ENCODE measurements at places on chromosomes 5 and 9. TPM values are rescaled to one million over a fixed set of nuclear protein-coding genes. Genes with fewer than 3 reads are reported as not detected.
A peak's percentile ranks its signal among the peaks of the same experiment; 100 is the strongest.

- DNase-seq = no peak
Observed at GRCh38 chr5:140033037-140033760, 9.9 kb downstream of the NRG2 start.

DNA sequence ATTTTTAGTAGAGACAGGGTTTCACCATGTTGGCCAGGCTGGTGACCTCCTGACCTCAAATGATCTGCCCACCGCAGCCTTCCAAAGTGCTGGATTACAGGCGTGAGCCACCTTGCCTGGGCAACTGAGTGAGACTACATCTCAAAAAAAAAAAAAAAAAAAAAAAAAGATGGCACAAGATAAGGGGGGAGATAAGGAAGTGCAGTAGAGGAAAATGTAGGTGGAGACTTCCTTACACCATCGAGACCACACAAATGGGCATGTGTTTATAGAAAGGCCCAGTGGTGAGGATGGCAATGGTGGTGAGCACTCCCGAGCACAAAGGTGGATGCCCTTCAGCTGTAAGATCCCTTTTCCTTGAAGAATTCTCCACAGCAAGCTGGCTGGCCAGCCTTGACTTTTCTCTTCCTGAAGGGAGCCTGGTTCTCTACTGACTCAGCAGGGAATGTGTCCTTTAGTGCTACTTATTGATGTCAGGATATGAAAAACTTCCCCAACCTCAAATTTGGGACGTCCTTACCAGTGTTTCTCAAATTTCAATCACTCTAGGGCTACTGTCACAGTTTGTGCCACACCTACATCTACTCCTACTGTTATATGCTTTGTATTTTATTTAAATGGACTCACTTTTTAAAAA, 28.2 kb downstream of the ERGIC1 start:
- no peak for DNase-seq

GRCh38 chr9:68509689-68510088, 31.0 kb downstream of the TMEM252 start:
- no peak for DNase-seq

DNA sequence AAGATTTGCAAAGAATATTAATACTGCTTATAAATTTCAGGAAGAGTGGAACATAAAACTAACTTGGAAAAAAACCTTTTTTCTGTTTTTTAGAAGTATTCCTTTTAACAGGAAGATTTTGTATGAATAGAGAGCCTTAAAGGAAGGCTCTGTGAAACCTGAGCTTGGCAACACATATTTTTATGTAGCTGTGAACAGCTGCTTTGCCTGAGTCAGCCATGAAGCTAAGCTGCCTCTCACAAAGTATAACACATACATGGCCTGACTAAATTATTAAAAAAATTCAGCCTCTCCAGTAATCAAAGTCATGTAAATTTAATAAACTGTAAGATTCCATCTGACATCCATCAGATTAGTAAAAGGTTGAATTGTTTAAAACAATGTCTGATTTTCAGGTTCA, 547.5 kb downstream of the ELAVL2 start:
- no peak for DNase-seq

- no peak for DNase-seq
Observed at GRCh38 chr5:8341406-8341805, 472.5 kb downstream of the MTRR start.

- DNase-seq = no peak
Observed at GRCh38 chr5:180423133-180423532, 70.0 kb upstream of the GFPT2 start.

GRCh38 chr9:126420643-126421564, 94.3 kb downstream of the MVB12B start:
- no peak for DNase-seq

- no peak for DNase-seq
Observed at GRCh38 chr9:105309531-105309931, 65.1 kb downstream of the SLC44A1 start.

DNA sequence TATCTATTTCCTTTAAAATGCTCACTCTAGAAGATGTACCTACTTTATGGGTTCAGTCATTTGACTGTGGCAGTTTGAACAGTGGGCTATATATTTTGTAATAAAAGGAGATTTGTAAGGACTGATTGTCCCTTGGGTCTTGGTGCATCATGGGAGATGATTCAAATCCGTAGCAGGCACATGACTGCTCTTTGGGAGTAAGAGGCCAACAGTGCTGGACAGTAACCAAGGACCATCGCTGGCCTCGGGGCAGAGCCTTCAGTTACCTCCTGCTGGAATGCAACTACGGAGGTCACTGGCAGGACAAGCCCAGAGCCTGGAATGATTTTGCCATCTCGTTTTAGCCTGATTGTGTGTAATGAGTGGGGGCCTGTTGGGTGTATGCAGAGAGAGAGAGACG, 7.0 kb upstream of the MAMDC2 start:
- no peak for DNase-seq

DNA sequence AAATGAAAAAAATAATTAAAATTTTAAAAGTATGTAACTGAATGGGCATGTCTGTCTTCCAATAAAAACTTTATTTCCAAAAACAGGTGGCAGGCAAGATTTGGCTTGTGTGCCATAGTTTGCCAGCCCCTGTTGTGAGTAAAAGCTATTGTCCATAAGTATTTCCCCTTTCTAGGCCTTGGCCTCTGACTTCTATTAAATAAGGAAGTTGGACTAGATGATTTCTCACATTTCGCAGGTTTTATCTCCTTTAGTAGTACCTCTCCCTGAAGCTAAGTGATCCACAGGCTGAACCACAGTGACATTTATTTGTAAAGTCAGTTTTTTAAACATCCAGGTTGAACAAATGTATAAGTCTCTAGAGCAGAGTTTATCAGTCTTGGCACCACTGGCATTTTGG, 41.3 kb downstream of the RECK start:
- no peak for DNase-seq

DNA sequence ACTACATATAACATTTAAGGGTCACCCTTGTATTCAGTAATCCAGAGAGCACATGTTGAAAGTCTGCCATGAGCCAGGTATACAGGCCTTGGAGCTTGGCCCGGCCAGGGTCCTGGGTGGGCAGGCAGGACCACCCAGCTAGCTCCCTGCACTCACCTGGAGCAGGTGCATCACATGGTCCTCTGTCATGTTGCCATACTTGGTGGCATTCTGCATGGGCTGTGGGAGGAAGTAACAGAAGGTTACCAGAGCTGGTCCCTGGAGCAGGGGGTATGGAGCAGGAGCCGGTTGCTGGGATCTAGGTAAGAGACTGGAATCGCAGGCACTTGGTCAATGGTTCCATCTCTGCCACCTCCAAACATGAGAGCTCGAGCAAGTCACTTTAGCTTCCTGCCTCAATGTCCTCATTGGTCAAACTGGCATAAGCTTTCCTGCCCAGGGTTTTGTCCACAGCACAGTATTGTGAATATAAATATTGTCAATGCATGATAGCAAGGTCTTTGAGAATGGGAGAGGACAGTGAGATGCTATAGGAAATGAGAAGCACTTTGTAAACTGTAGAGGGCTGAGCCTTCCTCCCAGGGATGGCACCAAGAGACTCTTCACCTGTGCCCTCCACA, 6.5 kb downstream of the CD74 start:
- no peak for DNase-seq

DNA sequence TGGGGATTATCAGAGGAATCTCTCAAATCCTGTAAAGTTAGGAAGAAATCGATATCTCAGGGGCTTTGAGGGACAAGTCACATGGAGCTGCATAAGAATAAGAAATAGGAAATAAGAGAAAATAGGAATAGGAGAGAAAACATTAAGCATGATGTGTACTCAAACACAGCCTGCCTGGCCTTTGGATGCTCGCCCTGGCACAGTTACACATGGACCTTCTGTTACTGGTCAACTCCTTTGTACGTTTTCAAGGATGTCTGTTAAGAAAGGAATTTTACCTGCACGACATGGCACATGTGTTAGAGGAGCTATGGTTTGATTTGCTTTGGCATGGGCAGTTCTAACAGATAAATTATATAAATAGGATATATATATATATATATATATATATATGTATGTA, 321.2 kb downstream of the CDH12 start:
- no peak for DNase-seq

- DNase-seq = no peak
Observed at GRCh38 chr5:130135506-130135905, 231.2 kb downstream of the CHSY3 start.

DNA sequence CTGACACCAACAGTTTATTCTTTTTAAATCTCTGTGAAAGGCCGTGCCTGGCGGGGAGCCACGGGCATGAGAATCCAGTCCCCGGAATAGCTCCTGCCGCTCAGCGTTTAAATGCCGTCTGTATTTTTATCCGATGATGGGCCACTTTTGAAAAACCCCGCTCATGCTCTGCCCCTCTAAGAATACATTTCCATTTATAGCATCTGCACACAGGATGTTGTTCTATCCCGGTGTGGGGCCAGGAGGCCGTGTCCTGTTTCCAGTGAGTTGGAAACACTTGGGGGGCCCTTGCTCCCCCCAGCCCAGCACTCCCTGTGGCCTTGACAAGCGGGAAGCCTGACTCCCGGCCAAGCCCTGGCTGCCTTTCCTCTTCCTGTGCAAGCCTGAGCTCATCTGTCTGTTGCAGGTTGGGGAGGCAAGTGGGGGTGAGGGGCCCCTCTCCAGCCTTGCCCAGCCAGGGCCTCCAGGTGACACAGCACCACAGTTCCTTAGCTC, 39.0 kb downstream of the ERGIC1 start:
- no peak for DNase-seq

DNA sequence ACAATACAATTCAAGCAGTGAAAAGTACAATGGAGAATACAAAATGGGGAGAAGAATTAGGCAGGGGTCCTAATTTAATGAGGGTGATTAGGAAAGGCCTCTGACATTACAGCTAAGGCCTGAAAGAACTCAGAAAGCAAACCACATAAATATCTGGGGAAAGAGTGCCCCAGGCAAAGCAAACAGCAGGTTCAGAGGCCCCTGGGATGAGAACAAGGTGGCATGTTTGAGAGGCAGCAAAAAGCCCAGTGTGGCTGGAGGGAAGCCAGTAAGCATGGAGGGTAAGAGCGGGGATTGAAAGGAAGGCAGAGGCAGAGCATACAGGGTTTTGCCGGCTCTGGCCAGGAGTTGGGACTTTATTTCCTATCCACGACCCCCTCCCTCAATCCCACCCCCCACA, 33.4 kb upstream of the VDAC1 start:
- DNase-seq = no peak

DNA sequence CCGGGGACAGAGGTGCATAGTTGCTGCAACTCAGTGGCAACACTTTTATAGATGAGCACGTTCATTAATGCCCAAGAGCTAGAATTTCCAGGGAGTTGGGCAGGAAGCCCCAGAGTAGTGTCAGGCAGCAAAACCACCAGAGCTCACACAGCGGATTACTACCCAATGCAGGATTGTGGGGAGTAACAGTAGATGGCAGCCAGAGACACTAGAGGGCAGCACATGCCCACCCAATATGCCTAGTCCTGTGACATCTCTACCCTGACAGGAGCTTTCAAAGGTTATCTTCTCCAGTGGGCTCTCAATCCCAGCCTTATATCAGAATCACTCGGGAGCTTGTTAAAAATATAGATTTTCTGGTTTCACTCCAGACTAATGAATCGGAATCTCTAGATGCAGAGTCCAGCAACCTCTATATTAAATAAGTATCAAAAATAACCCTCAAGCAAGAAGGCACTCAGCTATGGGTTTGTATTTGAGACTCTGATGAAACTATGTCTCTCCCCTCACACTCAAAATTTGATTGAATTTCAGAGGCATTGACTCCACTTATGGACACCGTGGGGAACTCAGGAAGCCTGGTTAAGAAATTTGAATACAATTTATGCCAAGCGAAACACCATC, 58.4 kb upstream of the PHF24 start:
- DNase-seq = peak; percentile 74

- DNase-seq = no peak
Observed at GRCh38 chr5:132029609-132030330, 18.3 kb upstream of the ACSL6 start.

DNA sequence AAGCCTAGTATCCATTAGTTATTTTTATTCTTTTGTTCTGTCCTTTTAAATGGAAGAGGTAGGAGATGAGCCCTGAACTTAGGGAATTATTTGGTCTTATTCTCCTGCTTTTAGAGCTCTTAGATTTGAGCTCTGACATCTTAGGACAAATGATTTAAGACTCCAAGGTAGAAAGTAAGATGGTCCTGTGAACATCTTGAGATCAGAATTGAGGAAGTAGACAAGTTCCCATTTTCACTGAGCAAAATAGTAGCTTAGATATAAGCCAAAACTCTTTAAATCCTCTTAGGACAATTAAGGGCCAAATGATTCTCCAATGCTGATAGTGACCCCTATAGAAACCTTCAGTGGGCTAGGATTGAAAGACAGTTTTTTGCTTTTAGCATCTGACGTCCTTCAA, 53.0 kb upstream of the RUSC2 start:
- DNase-seq = no peak

DNA sequence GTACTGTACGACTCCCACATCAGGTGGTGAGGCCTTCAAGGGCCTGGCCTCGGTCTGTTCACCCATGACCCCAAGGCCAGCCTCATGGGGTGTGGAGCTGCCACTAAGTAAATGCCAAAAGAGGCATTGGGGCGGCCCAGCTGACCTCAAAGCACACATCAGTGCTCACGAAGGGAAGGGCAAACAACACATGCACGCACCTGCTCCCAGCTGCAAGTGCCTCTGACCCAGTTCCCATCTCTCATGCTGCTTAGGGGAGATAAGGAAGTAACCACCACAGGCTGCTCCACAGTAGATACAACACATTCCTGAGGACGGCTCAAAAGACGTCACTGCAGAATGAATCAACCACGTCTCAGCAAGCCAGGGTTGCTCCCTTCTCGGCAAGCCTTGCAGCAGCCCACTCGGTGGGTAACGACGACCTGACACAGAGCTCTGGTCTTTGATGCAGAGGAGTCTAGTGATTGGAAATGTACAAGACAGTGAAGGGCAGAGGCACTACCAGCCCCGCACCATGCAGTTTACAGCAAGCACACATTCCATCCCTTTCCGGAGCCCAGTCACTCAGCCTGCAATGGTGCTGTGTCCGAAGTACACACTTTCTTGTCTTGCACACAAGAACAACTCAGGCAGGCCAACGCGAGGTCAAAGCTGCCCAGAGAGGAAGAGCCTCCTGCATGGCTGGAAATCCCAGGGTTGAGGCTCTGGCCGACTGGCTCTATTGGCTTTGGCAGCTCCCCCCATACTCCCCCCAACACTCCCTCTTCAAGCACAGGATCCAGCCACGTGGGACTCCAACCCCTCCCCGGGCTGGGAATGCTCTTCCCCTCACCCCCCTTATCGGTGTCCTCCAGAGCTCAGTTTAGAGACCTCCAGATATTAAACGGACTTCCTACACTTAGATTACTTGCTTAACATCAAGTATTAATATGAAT, 31.8 kb downstream of the FABP6 start:
- no peak for DNase-seq

Gene CD72
- total RNA-seq = 8.8 TPM

Gene PCDHB12
- total RNA-seq = not detected

Gene WNT8A
- not detected for total RNA-seq

Gene FOXD4L6
- total RNA-seq = not detected

Gene HTR1A
- not detected for total RNA-seq

Gene PCDHA4
- not detected for total RNA-seq

Gene PCA3
- total RNA-seq = not detected

Gene PALM2AKAP2
- not detected for total RNA-seq

Gene FBN2
- total RNA-seq = not detected

Gene NUTM2G
- not detected for total RNA-seq

Gene MYOT
- not detected for total RNA-seq

Gene SPINK4
- total RNA-seq = not detected

Gene SLC45A2
- not detected for total RNA-seq

Gene FAM81B
- total RNA-seq = not detected

Measured in natural killer cell treated with Interleukin-12 subunit alpha and Interleukin-12 subunit beta and Interleukin-15 and Interleukin-18, amount 100 ng/mL, for 72 hours (primary cell).